GM03348 (cell line): ENCODE measurements at places on chromosomes 3 and 15.

GRCh38 chr3:135237371-135238143 is 442.5 kb downstream of the EPHB1 start:
- DNase-seq: no peak

DNA sequence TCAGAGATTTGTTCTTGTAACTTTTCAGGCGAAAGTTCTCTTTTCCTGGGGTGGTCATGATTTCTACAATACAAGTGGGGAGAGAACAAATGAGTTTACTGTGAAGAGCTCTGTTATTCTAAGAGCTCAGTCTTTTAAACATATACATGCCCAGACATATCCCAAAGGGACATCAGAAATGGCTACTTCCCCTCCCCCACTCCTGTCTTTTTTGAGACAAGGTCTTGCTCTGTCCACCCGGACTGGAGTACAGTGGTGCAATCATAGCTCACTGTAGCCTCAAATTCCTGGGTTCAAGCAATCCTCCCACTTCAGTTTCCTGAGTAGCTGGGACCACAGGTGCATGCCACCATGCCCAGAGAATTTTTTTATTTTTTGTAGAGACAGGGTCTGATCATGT is 18.2 kb downstream of the KPNA1 start:
- DNase-seq: no peak

DNA sequence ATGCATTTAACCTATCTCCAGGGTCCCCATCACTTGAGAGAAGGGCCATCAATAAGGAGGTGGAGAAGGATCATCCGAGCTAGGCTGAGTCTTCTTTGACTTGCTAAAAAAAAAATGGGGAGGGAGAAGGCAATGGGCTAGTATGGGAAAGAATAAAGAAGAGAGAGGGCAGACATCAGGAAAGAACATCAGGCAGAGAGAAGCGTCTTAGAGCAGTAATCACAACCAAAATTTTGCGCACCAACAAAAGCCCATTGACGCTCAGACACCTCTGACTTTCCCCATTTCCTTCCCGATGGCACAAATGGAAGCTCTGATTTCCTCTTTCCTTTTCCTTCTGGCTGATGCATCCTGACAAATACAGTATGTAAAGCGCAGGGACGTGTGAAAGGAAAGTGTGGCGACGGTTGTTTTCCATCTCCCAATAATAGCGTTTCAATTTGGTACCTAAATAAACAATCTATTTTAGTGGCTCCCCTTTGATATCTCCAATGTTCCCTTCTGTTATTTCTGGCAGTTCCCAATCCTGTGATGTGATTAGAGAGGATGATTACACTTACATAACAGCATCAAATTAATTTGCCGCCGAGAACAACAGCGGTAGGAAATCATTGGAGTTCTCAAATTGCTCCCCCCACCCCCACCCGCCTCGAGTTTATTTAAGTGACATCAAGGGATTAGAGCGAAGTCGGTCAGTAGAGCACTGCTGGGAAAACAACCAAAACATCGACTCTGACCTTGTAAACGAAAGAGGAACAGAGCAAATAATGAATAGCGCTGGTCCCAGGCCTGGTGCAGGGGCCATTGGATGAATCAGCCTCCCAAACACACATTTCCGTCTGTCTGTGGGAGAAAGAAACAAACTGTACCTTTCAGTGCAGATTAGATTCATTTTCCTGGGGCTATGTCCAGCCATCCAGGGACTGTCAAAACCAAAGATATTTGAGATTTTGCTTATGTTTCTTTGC is 273.3 kb upstream of the ICE2 start:
- no peak for DNase-seq

GRCh38 chr3:76753599-76753998 is 286.3 kb upstream of the ROBO2 start:
- DNase-seq: no peak

DNA sequence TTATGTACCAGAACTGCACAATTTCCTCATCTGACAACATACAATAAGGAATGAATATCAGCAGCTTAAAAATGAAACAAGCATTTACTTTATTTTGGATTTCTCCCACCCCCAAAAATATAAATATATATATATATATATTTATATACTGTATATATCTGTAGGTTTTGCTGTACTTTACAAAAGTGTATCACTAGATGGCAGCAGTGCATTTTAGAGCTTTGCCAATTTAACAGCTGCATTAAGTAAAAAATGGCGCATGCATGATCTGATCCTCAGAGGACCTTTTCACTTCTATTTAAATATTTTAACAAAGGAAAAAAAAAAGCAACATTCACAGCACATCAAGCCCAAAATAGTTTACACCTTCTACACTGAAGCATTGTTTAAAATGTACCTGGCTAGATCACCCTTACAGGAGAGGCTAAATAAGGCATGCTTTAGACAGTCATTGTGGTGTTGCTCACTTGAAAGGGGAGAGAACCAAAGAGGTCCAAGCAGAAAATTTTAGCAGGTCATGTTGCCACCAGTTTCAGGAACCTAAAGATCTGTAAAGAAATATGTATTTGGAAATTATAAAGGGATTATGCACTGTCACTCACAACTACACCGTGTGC is 72.6 kb downstream of the NPTN start:
- DNase-seq: peak; percentile 37

DNA sequence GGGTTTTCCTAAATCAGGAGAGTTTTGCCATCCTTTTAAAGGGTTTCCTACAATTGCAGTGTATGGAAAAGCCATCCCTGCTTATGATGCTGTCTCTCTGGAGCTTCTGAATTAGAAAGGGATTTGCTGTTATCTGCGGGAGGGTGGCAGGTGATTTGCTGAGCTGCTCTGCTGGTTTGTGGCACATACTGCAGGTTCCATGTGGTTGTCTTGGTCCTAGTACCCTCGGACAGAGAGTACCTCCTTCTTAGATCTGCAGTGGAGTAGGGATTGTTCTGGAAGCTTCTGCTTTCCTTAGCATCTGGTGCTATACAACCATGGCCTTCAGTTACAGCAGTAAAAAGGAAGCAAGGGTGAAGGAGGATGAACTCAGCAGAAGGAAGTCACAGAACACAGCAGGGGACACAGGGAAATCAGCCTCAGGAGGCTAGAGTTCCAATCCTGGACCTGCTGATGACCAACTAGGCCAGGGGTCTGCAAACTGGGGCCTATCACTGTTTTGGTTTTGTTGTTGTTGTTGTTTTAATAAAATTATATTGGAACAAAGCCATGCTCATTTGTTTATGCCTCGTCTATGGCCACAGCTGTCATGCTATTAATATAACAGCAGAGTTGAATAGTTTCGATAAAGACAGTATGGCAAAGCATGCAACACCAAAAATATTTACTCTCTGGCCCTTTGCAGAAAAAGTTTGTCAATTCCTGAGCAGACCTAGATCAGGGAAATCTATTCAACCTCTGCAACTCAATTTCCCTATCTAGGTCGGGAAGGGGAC is 39.5 kb downstream of the STARD5 start:
- DNase-seq: no peak

GRCh38 chr15:60006873-60007272 is 2.8 kb downstream of the FOXB1 start:
- no peak for DNase-seq

- no peak for DNase-seq
These were observed 56.1 kb upstream of the FGD5 start for GRCh38 chr3:14762701-14763100.

DNA sequence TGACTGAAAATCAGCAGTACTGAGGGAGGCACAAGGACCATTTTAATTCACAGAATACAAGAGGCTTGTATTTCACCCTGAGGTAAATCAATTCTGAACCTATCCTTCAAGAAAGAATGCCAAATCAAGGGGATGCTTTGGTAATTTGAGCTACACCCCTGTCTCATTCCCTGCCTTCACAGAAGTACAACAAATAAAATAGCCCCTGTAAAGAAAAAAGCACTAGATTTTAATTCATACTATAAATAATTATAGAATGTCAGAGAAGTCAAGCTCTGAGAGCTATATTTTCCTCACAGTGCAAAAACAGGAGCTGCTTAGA is 249.0 kb downstream of the ISL2 start:
- DNase-seq: no peak

DNA sequence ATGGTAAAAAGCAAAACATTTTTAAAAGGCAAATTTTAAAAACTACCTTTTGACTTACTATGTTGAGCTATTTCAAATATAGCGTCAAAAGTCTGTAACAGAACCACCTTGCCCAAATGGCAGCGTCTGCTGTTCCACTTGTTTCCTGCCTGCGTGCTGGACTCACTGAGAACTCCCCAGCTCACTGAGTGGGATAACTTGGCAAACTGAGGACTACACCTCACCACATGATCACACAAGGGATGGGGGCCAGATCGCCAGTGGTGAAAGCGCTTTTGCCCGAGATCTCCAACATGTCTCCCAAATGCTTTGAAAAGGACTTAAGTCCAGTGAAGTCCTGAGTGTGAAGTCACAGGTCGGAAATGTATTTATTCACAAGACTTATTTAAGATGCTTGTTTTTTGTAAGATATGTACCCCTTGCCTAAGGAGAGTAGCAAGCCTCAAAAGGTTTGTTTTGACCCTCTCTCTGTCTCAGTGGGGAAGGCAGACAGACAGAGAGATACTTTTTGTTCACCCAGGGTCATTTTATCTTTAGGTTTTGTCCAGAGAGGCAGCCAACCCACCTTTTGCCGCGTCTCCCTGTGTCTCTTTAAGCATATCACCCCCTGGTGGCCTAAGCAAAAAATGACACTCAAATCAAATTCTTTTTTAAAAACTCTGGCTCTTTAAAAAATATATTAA is 192.6 kb downstream of the PDZRN3 start:
- peak; percentile 72 for DNase-seq

GRCh38 chr15:92166029-92166428 is 227.7 kb upstream of the ST8SIA2 start:
- DNase-seq: no peak

DNA sequence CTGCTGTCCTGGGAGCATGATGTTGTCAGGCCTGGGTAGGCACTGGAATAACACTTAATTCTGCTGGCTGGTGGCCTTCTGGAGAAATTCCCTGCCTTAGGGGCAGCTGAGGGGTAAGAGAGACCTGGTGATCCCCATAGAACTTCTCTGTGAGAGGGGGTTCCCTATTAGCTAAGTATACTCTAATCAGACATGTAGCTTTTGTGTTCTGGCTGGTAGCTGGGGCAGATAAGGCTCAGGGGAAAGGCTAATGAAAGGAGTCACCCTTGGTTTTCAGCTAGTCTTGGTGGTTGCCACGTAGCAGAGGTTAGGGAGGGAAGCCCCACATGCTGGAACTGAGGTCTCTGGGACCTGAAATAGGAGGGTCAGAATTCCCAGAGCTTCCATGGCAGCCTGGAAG is 952 bp upstream of the HDDC3 start:
- no peak for DNase-seq

GRCh38 chr3:62065985-62066693 is 307.2 kb downstream of the FEZF2 start:
- DNase-seq: peak; percentile 27

DNA sequence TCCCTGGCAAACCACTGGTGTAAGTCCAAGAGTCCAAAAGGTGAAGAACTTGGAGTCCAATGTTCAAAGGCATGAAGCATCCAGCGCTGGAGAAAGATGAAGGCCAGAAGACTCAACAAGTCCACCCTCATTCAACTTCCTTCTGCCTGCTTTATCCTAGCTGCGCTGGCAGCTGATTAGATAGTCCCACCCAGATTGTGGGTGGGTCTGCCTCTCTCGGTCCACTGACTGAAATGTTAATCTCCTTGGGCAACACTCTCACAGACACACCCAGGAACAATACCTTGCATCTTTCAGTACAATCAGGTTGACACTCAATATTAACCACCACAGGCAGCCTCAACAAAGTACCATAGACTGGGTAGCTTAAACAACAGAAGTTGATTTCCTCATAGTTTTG is 245.9 kb upstream of the IGF1R start:
- DNase-seq: no peak

GRCh38 chr3:59877263-59878037 is 827.6 kb upstream of the CFAP20DC start:
- no peak for DNase-seq

DNA sequence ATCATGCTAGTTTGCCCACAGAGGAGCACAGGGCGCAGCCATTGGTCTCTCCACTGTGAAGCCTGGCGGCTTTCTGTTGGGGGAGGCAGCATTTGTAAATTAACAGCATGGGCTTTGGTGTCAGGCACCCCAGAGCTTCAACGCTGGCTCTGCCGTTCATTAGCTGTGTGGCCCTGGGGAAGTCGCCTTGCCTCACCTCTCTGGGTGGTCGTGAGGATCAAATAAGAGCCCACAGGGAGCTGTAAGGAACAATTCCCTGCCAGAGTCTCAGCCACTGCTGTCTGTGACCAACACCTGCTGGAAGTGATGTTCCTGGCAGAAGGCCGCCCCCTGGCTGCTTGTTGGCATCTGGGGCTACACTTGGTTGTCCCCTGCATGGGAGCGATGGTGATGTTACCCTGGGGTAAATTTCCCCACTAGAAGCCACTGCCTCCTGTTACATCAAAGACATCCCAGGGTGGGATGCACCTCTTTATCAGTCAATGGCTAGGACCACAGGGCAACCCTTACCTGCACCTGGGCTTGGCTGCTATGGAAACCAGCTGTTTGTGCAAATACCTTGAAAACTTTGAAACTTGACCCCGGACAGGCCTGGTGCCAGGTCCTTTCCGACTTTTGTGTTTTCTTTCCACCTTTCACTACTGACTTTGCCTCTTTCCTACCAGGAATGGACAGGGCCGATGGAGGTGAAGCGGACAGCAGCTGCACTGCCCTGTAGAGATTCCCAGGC is 36.9 kb downstream of the DNASE1L3 start:
- DNase-seq: no peak

GRCh38 chr3:61283876-61284275 is 32.6 kb upstream of the FHIT start:
- no peak for DNase-seq

- no peak for DNase-seq
These were observed 217.3 kb downstream of the RORA start for GRCh38 chr15:61011576-61012336.
